ENCODE measurements at places on chromosomes 2 and 18. TPM values are rescaled to one million over a fixed set of nuclear protein-coding genes. Genes with fewer than 3 reads are reported as not detected.

DNA sequence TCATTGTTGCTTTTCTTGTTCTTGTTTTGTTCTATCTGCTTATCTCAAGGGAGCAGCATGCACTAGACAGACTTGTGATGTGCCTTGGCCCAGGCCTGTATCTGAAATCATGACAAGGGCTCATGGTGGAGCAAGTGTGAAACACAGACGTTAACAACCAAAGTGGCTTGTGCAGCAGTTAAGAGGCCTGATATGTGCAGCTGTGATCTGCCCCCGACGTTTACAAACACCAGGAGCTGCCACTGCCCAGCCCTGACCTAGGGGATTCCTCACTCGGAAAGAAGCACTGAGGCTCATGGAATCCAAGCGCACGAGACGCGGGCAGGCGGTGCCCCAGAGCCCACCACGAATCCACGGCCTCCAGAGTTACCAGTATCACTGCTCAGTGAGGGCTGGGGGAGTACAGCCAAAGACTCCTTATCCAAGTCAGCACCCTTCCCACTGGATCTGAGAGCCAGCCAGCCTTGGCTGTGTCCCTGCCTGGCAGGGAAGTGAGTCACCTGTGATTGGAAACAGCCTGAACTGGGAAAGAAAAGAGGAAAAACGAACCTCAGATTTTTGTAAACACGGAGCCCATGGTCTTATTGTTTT is 62.3 kb upstream of the SNTG2 start:
- DNase-seq = no peak

GRCh38 chr2:22301228-22301627 is 1083.8 kb upstream of the KLHL29 start:
- no peak for DNase-seq

DNA sequence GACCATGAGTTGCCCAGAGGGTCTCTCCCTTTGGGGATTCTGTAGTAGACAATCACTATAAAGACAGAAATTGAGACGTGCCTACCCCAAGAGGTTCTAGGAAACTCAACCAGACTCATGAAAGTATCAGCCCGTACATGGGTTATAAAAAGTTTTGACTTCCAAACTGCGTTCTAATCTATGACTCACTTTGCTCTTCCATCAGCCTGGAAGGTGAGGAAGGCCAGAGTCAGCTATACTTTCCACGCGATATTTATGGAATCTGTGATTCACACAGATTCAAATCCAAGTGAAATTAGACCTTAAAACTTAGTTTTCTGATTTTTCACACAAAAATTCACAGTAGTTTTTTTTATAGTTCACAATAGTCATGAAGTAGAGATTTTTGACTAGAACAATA is 7.7 kb upstream of the LYPD1 start:
- DNase-seq = no peak

DNA sequence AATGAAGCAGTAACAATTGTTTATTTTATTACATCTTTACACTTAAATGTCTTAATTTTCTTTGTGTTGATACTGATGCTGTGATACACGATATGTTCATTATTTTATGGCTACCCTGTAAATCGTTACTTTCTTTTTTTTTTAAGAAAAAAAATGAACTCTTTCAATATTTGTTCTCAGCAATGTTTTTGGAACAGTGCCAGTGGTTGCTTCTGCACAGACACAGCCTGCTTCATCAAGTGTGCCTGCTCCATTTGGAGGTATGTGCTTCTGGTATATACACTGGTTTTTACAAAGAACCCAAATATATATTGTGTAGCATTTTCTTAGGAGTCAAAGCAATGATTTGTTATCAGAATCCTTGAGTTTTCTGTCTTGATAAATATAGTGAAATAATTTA is 62.2 kb upstream of the SCYGR2 start:
- DNase-seq = no peak

DNA sequence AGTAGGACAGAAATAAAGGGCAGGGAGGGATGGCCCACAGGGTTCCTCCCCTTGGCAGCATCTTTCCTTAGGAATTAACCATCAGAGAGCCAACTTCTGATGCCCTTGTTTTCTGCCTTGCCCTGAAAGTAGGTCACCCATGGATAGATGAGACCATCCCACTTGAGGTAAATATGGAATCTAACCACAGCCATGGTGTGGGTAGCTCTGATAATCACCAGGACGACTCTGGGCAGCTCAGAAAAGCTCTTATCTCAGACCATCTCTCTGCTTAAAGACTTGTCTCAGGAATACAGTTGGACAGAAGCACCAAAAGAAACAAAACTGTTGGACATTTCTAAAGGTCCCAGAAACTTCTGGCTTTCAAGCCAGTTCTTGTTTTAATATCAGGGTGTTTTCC is 101.4 kb upstream of the CELF4 start:
- no peak for DNase-seq

DNA sequence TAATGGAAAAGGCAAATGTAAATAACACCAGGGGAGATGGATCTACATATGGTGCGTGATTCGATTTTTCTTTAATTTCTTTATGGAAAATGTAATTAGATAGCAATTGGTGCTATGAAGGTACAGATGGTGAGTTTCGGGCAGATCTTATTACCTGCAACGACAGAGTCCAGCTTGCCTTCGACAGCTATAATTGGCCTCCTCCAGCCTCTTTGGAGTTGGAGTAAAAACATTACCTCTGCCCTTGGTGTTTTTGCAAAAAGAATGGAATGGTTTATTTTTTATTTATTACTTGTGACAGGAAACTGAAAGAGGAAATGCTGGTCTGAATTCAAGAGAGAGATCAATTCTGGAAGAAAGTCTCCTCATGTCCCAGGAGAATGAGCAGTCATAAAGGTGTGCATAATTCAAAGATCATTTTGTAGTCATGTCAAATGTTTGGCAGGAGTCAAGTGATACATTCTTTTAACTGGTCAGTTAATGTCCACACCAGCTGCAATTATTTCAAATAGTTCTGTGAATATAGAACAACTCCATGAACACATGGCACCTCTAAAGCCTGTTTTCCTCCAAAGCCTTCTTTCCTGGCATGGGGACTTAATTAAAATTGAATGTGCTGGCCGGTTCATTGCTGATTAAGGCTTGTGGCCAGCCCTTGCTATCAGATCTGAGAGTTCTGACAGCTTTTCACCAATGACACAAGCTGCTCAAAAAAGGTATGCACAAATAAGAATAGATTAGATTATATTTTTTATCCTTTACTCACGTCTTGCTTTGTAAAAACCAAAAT is 46.9 kb upstream of the KCNH7 start:
- DNase-seq = no peak

DNA sequence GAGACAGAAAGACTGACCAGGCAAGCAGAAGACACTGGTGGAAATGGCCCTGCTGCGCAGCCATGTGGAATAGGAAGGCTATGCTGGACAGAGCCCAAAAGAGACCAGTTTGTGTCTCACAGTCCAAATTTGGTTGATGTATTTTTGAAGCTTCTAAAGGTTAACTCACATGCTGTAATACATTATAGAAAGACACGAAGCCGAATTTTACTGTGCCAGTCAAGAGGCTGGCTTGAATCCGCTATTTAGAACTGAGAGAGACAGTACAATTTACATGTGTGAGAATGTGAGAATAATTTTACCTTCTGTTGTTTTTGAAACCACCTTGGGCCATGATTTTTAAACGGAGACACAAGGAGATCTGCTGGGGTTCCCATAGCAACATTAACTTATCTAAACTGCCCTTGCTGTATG is 113.6 kb downstream of the METTL8 start:
- DNase-seq = no peak

- DNase-seq = no peak
Measured at GRCh38 chr2:24680196-24680595, 113.0 kb downstream of the PTRHD1 start.

- no peak for DNase-seq
Measured at GRCh38 chr2:17208511-17208910, 309.7 kb downstream of the RAD51AP2 start.

DNA sequence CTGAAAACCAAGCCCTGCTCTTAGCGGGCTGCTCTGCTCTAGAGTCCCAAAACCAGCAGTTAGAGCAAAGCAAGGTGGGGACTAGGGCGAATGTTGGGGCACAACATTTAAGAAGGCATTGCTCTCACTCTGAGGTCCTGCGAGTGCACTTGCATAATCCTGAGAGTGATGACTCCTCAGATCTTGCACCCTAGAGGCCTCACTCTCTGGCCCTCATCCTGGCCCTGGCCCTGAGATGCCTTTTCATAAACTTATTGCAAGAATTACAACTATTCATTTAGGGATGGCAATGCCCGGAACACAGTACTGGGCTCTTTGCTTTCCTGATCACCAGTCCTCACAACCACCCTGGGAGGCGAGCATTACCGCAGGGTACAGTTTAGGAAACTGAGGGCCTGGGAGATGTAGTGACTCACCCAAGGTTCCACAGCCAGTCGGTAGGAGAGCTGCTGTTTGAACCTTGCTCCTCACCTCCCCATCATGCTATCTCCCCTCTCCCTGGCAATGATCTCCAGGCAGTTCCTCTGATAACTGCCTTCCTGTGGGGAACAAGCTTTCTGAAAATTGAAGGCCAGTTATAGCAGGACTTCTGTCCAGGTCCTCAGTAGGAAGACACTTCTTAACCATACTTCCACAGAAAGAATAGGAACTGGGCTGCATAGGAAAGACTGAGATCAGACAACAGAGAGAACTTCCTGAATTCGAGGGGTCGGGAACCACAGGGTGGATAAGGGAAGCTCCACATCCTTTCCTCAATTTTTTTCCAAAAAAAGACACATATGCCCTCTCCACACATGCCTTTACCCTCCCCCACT is 91.3 kb downstream of the TNS1 start:
- no peak for DNase-seq

GRCh38 chr2:101828257-101828656 is 130.8 kb downstream of the MAP4K4 start:
- DNase-seq = no peak

GRCh38 chr2:232352511-232353091 is 25.9 kb upstream of the ALPP start:
- no peak for DNase-seq

DNA sequence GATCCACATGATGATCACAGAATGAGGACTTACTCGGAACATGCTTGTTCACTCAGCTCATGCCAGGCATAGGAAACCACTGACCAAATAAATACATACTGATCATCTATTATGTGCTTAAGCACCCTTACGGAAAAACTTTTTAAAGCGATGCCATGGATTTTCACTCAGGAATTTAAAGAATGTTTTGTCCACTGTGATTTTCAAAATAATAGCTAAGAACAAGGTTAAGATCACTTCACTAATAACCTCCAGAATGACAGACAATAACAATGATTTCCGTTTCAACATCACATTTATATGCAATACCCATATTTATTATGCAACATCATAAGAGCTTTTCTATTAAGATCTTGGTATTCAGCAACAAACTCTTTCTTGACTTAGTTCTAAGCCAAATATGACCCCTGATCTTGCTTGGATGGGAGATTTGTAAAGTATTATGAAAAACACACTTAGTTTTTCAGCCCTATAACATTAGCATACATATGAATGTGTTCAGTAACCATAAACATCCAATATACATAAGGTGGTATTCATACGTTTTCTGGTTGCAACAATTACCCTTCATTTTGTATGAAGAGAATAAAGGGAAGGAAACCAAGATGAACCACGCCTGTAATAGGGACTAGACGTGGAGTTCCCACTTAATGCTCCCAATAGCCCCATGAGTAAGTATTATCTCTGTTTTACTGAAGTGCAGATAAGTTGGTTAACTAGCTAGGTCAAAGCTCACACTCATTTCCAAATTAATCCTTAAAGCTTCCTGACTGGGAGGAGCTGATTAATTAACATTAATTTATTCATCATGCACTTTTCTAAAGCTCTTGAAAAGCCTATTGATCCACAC is 1.9 kb downstream of the CD302 start:
- DNase-seq = no peak

DNA sequence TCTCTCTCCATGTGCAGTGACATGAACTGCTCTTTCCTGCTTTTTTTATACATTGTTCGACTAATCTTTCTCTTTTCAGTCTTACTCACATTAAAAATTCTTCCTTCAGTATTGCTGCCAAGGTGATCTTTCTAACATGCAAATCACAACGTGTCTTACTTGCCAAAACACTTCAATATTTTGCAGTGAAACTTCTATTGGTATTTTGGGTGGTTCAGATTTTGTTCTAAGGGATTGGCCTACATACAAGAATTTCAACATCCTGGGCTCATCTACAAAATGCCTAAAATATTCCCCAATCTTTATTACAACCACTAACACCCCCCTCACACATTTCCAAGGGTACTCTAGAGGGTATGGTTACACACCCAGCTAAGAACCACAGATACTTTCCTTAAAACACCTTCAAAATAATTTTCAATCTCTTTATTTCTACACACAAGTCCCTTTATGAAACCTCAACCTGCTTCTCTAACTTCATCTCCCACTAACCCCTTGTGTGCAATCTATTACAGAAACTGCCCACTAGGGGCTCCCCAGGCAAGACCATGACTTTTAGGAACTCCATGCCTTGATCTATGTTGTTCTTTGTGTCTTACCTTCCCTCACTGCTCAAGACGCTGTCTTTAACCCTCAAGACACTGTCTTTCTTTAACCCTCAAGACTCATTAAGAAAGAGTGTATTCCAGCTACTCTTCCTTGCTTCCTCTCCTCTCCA is 50.9 kb downstream of the COL3A1 start:
- DNase-seq = no peak

DNA sequence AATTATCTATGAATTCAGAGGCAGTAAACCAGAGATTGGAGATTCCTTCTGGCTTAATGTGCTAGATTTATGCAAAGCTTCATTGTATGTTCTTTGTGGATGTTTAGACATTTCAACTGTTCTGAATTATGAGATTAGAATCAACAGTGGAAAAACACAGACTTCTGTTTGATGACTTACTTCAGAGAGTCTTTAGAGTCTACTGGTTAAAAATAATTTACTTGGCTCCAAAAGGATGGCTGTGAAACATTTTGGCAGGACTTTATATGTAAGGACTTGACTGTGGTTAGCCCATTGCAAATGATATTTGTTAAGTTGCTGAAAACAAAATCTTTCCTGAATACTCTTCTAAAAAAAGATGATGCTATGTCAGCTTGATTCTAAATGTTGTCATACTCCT is 25.5 kb upstream of the LRRC30 start:
- no peak for DNase-seq

DNA sequence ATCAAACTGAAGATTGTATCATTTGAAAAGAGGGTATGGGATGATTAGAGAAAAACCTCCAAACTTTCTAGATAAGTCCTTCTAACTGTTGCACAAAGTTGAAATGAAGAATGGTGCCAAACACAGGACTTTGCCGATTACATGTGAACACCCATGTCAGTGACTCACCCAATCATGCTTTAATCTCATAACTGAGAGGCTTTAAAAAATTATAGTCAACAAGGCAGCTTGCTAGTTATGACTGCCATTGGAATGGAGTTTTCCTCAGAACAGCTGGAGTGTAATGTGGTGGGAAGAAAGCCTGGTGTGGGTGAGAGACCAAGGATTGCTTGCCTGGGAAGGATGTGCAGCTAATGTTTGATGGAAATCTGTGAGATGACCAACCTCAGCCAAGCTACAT is 98.2 kb upstream of the ALPP start:
- DNase-seq = no peak

FOXD4L1 gene
- not detected for total RNA-seq

TTN gene
- total RNA-seq = 0.12 TPM

ME2 gene
- total RNA-seq = 60.4 TPM

NT5C1B gene
- not detected for total RNA-seq

CNTNAP5 gene
- not detected for total RNA-seq

AQP12B gene
- total RNA-seq = not detected

PKP4 gene
- 39.3 TPM for total RNA-seq

RFTN2 gene
- total RNA-seq = not detected

EVA1A gene
- 67.0 TPM for total RNA-seq

TIGD1 gene
- total RNA-seq = 2.5 TPM

OXER1 gene
- total RNA-seq = not detected

CNGA3 gene
- not detected for total RNA-seq

CKAP2L gene
- total RNA-seq = 18.8 TPM

All from epithelial cell of proximal tubule (primary cell).